ENCODE measurements at places on chromosomes 1 and 21.

- DNase-seq: no peak
These were observed 33.8 kb upstream of the MYOCOS start for GRCh38 chr1:171588230-171588629.

DNA sequence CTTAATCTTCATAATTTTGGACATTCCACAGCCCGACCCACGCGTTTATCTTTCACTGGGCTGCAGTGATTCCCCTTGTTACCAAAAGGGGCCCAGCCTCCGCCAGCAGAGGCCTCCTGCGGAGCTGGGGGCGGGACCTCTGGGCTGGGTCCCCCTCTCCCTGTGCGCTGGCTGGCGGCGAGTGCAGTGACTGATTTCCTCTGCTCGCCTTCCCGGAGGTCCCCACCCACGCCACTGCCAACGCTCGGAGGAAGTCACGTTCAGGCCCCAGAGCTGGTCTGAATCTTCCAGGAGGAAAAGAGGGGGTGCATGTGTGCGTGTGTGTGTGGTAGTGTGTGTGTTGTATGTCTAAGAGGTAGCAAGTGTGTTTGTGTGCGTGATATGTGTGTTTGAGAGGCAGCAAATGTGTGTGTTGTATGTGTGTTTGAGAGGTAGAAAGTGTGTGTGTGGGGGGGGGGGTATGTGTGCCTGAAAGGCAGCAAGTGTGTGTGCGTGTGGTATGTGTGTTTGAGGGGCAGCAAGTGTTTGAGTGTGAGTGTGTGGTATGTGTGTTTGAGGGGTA, 35.0 kb upstream of the JAK1 start:
- peak; percentile 60 for DNase-seq

DNA sequence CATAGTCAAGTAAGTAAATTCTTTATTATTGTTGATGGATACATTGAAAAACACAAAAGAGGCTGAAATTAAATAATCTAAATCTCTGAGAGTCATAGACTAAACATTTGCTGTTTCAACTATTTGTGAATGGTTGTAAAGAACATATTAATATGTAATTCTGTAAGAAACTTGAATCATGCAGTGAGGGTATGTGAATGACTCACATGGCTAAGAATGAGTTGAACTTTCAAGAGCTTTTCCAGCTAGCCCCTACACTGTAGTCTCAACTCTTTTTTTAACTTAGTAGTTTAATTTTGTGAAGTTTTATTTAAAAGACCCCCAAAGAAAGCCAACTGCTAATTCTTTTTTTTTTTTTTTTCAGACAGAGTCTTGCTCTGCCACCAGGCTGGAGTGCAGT, 588.1 kb downstream of the DPYD start:
- DNase-seq: no peak

- DNase-seq: no peak
These were observed 980 bp upstream of the AHCYL1 start for GRCh38 chr1:109983380-109984189.

- DNase-seq: no peak
These were observed 719 bp downstream of the MFAP2 start for GRCh38 chr1:16979475-16980327.

GRCh38 chr1:205294934-205295333, 26.6 kb downstream of the NUAK2 start:
- no peak for DNase-seq

DNA sequence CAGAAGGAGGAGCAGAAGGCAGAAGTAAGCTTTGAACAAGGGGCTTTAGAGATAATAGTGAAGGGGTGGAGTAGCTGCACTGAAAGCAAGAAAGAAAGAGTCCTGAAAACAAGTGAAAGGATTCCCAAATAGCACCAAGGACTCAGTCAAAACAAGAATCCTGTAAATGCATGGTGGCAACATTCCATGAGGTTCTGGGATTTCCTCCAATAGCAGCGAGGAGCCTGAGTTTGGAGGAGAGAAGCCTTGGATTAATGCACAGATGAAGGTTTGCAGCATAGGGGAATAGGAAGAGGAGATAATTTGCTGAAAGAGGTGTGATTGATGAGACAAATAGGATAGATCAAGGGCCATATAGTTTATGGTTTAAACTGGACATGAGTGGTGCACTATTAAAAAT, 10.9 kb downstream of the KRTAP22-2 start:
- no peak for DNase-seq

DNA sequence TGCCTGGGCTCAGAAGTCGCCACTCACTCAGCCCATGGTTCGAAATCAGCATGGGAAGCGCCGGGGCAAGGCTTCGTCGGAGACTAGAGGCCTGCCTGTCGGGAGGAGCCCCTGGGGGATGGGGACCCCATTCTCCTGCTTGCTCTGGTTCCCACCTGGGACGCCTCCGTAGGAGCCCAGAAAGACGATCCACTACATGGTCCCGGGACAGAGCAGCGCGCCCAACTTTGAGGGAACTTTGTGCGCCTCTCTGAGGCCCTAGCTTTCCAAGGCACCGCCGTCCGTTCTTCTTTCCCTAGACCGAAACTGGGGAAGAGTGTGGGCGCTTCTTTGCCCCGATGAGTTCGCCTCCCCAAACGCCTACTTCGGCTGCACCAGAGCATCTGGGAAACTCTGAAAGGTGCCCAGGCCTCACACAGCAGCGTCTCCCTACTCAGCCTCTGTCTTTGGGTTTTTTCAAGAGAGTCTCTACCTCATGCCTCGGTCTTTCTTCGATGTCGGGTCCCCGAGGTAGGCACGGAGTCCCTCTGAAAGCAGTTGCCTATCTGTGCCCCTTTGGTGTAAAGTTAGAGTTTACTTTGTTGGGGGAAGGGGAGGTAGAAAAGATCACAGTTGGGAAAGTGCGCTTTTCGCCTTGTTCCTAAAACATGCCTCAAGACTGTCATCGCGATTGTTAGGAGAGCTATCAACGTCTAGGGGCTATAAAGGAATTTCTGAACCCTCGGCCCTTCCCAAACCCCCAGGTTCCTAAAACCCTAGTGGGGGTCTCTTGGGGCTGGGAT, 14.0 kb downstream of the NR5A2 start:
- no peak for DNase-seq

DNA sequence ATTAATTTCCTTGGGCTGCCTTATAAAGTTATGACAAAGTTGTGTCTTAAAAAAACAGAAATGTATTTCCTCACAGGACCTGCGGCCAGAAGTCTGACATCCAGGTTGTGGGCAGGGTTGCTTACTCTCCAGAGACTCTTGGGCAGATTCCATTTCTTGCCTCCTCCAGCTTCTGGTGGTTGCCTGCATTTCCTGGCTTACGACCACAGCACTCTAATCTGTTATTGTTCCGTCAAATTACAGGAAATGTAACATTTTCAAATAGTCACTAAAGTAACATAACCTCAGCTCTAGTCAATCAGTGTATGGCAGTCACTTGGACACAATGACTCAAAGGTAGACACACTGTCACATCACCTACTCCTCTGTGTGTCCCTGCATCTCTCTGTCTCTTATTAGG, 226.8 kb downstream of the DNAH14 start:
- DNase-seq: peak; percentile 27

GRCh38 chr1:110897681-110898080, 24.7 kb downstream of the CD53 start:
- no peak for DNase-seq

- no peak for DNase-seq
These were observed 785.1 kb upstream of the ADGRL4 start for GRCh38 chr1:79791488-79792218.

GRCh38 chr1:87137342-87137739, 191.3 kb upstream of the LMO4 start:
- no peak for DNase-seq

DNA sequence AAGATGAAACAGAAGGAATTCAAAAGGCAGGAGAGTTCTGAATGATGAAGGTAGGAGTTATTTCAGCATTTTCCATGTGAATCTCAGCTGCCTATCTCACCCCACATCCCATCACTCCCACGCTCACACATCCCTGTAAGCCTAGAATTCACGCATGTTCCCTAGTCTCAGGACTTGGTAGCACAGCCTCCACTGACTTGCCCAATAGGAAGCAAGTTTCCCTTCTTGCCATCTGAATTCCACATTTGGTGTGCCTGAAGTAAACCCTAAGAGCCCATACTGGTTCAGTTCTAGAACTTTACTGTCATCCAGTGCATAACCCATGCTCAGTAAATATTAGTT, 56.6 kb downstream of the STYXL2 start:
- no peak for DNase-seq

GRCh38 chr1:235624721-235625333, 24.8 kb downstream of the GNG4 start:
- DNase-seq: no peak

GRCh38 chr1:25874209-25874608, 1.3 kb downstream of the PAQR7 start:
- DNase-seq: no peak

- no peak for DNase-seq
These were observed 23.7 kb downstream of the UMODL1 start for GRCh38 chr21:42094811-42095210.

DNA sequence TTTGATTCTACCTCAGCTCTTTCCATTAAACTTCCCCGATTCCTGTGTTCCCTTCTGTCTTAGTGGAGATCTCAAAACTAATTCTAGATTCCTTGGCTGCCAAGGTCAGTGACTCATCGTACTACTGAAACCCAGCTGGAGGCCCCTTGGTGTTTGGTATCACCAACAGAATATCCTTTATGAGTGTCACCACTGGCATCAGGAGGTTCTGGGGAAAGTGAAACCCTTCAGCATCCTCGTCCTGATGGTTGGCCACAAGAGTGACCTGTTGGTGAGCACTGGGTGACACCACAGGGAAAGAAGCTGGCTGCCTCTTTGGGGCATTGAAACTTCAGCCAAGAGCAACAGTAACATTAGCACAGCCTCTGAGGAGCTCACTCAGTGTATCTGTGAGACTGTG, 9.6 kb downstream of the RAB42 start:
- peak; percentile 67 for DNase-seq

- no peak for DNase-seq
These were observed 275.2 kb upstream of the C1orf105 start for GRCh38 chr1:172145231-172145651.

DNA sequence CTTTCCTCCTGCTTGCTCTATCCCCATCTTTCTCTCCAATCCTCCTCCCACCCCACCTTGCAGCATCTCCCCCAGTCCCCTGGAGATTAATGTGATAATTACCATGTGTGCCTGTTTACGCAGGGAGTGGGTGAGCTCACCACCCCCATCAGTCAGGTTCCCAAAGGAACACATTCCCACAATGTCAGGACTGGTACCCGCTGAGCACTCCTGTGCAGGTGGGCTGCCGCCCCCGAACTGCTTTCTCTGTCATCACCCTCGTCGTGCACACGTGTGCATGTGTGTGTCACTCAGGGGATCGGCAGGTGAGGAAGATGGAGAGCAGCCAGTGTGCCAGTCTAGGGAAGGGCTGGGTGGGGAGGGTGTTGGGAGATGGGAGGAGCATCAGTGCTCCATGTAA, 163.4 kb downstream of the CACNA1E start:
- DNase-seq: no peak

Data from T-helper 2 cell (primary cell).